ENCODE measurements at places on chromosomes 2 and 18.

GRCh38 chr2:223870840-223871611, 33.6 kb upstream of the AP1S3 start:
- DNase-seq = no peak

DNA sequence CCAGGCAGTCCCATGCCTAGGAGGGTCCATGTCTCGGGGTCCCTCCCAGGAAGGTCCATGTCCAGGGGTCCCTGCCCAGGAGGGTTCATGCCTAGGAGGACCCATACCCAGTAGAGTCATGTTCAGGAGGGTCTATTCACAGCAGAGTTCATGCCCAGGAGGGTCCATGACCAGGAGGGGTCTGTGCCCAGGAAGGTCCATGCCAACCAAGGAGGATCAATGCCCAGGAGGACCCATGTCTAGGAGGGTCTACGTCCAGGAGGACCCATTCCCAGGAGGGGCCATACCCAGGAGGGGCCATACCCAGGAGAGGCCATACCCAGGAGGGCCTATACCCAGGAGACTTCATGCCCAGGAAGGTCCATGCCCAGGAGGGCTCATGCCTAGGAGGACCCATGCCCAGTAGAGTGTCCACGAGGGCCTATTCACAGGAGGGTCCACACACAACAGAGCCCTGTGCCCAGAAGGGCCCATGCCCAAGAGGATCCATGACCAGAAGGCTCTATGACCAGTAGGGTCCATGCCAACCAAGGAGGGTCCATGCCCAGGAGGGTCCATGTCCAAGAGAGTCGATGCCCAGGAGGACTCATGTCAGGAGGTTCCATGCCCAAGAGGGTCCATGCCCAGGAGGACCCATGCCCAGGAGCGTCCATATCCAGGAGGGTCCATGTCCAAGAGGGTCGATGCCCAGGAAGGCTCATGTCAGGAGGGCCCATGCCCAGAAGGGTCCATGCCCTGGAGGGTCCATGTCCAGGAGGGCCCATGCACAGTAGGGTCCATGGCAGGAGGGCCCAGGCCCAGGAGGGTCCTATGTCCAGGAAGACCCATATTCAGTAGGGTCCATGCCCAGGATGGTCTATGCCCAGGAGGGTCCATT, 10.1 kb downstream of the GPR35 start:
- DNase-seq = no peak

GRCh38 chr2:62627667-62628066, 77.8 kb upstream of the EHBP1 start:
- DNase-seq = no peak

GRCh38 chr2:15782009-15782751, 158.2 kb upstream of the MYCN start:
- no peak for DNase-seq

DNA sequence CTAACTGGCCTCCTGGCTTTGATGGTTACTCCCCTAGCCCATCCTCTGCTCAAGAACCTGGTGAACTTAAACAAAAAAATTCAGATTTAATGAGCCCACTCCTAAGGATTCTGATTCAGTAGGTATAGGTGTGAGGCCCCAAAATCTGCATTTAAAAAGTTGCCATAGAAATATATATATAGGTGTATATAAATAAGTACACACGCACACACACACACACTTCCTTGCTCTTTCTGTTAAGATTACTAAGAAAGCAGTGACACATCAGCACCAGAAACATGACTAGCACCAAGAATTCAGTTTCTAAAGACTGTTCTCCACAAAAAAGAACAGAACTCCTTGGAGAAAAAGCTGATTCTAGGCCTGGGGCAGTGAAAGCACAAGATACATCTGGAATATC, 17.8 kb downstream of the EML6 start:
- DNase-seq = no peak

- DNase-seq = no peak
These were observed 186.6 kb upstream of the HAAO start for GRCh38 chr2:42978887-42979415.

GRCh38 chr18:58866066-58866772, 1.5 kb downstream of the ZNF532 start:
- DNase-seq = no peak

GRCh38 chr18:5419601-5420000, 124.1 kb upstream of the ZBTB14 start:
- no peak for DNase-seq

DNA sequence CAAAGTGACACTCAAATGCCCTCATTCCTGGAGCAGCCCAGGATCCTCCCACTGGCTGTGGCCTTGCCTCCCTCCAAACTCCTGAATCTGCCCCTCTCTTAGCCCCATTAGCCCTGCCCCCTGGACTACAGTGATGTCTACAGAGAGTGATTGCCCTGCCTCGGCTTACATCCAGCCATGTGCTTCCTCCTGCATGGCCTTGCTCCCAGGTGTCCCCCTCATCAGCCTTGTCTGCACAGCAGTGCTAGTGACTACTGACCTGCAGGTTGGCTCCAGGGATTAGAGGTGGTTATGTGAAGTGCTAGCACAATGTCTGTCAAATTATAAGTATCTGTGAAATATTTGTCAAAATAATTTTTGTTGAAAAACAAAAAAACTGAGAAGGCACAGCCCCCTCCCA, 259.1 kb upstream of the MYT1L start:
- DNase-seq = no peak

DNA sequence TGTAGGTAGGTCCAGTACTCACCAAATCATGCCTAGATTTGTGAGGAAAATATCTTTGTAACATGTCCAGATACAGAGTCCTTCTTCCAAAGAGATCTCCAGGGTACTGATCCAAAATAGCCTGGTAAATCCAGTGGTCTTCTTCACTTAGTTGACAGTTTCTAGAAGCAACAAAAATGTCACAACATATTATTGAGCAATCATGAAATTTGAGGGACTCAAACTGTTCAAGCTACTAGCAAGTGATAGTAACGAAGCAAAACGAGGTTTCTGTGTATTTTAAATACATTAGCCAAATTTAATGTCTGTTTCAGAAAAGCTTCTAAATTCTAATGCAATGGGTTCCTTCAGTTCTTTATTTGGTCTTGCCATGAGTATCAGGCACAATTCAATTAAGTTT, 142.8 kb downstream of the CCDC148 start:
- DNase-seq = no peak

GRCh38 chr2:46000660-46001059, 296.5 kb upstream of the EPAS1 start:
- DNase-seq = no peak

- no peak for DNase-seq
These were observed 33.8 kb downstream of the HNRNPLL start for GRCh38 chr2:38568724-38569436.

- DNase-seq = no peak
These were observed at the start of gene SERPINB5 for GRCh38 chr18:63476668-63477067. Gene SERPINB5 (plus strand): TSS chr18:63476958. CDS start chr18:63484429, 7,471 bp downstream.

- DNase-seq = no peak
These were observed 15.7 kb upstream of the GPC1 start for GRCh38 chr2:240419723-240420122.

DNA sequence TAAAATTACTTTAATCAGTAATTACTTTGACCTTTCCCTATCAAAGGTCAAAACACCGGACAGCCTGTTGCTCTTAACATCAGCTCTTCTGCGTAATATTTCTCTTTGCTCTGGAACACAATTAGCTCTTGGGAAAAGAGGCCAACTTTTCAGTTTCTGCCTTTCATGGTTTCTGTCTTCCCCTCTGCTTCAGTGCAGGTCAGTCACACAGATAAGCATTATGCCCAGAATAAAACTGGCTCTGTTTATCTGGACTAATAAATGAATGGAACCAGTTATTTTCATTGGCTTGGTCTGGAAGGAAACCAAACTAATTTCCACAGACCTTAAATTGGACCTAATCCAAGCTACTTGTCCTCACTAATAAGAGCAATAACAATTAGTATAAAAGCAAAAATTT, 26.2 kb upstream of the GALNT3 start:
- DNase-seq = no peak

GRCh38 chr2:5723791-5724735, 31.9 kb downstream of the SOX11 start:
- DNase-seq = no peak

DNA sequence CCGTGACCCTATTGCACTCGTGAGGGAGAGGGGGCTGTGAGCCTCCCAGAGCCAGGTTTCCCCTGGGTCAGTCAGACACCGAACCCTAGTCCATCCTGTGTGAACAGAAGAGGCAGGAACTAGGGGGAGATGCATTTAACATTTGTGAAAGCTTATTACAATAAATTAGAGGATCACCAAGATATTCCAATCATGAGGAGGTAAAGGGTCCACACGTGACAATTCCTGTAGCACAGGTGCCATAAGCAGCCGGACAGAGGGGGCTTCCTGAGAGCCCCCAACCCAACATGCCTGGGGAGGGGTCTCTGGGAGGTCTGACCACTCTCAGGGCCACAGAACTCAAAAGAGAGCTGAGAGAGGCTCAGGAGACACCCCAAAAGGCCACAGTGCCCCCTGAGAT, 93.3 kb downstream of the KCNF1 start:
- no peak for DNase-seq

DNA sequence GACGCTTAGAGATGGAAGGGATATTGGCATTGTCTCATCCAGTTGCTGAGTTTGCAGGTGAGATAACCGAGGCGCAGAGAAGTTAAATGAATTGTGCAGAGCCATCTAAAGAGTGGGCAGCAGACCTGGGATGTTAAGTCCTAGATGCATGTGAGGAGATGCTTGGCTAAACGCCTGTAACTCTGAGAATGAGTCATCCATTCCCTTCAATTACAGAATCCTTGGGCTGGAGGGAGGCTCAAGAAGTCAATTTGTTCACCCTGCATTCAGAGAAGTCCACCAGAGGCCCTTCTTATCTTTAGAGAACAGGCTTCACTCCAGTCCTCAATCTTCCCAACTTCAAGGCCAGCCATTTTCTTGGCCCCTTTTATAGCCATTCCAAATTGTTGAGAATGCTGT, 1.6 kb downstream of the EHD3 start:
- no peak for DNase-seq

DNA sequence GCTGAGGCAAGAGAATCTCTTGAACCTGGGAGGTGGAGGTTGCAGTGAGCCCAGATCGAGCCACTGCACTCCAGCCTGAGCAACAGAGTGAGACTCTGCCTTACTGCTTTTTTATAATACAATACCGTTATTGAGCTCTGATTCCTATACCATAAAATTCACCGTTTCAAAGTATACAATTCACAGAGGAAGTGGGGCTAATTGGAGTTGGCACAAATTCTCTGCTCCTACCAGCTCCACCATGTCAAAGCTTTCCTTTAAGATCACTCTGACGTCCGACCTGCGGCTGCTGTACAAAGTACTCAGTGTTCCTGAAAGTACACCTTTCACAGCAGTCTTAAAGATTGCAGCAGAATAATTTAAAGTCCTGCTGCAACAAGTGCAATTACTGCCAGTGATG, 29.6 kb upstream of the CYBRD1 start:
- DNase-seq = no peak

DNA sequence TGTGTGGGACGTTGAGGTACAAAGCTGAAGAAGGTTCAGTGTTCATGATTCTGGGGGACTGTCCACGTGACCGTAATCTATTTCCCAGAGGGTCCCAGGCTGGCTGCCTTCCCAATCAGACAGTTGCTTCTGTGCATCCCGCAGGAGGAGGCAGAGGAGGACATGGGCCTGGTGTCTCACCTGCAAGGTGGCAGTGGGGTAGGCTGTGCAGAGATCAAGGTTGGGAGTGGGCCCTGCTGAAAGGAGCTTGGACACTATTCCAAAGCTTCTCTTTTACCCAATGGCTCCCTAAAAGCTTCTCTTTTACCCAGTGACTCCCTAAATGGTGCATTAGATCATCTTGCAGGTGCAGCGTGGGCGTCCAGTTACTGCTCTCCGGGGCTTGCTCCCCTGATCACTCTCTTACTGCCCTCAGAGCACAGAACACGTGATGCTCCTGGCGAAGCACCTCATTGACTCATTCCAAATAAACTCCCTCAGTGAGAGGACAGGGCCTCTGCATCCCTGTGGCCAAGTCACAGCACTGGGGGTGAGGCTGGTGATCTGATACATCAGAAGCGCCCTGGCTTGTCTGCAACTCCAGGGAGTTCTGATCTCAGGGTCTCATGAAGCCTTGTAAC, 41.5 kb downstream of the RNF144A start:
- DNase-seq = no peak

- no peak for DNase-seq
These were observed 332.2 kb downstream of the SOCS6 start for GRCh38 chr18:70620837-70621612.

DNA sequence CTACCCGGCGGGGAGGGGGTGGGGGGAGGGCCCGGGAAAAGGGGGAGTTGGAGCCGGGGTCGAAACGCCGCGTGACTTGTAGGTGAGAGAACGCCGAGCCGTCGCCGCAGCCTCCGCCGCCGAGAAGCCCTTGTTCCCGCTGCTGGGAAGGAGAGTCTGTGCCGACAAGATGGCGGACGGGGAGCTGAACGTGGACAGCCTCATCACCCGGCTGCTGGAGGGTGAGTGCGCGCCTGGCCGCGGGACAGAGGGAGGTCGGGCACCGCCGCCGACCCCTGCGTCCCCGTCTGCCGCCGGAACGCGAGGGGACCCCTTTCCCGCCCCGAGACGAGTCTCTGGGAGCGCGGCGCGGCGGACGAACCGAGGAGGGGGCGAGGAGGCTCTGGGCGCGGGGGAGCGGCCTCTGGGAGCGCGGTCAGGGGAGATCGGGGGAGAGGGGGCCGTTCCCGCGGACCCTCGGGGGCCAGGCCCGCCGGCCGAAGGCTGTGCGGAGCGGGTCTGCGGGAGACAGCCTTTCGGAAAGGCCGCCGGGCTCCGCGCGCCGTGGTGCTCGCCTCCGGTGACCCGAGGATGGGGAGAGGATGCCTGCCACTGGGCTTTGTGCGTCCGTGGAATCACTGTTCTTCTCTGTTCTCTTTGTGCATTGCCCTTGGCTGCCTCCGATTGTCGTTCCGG, 463 bp downstream of the PPP1CB start:
- DNase-seq = peak; percentile 62

GRCh38 chr18:22564036-22564435, 146.3 kb upstream of the CTAGE1 start:
- DNase-seq = no peak

DNA sequence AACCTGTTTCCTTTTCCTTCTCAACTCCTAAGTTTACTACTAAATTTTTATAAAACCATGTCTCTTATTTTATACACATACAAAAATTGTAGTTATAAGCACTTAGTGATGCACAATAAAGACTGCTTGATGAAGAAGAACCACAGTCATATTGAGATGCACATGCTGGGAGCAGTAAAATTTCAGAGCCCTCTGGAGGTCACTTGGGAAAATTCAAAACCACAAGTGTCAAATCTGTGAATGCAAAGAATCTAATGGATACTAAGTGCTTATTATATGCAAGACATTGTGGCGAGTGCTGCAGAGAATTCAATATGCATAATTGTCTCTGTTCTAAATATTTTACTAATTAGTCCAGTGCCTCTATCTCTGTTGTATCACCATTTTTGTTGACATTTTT, 180.5 kb downstream of the VWC2L start:
- DNase-seq = no peak

DNA sequence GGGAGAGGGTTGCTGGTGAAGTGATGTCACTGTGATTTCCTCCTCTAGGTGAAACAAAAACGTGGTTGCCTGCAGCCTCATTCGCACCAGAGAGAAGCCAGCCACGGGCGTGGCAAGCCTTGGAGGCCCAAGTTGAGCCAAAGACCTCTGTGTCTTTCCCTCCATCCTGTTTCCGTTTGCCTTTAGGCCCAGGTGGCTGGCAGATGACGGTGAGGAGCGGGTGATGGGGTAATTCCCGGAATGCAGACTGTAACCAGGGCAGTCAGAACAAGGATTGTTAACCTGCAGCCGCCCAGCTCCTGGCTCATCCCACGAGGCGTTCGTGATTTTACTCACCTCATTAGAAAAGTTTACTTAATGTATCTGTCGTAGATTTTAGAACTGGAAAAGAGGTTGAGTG, 14.4 kb downstream of the CTIF start:
- no peak for DNase-seq

Measured in stimulated activated CD4-positive, alpha-beta T cell treated with anti-CD3 and anti-CD28 coated beads, Interleukin-2, amount 100 ng/mL, for 48 hours (primary cell).